ENCODE measurements at places on chromosomes 6 and 20.

DNA sequence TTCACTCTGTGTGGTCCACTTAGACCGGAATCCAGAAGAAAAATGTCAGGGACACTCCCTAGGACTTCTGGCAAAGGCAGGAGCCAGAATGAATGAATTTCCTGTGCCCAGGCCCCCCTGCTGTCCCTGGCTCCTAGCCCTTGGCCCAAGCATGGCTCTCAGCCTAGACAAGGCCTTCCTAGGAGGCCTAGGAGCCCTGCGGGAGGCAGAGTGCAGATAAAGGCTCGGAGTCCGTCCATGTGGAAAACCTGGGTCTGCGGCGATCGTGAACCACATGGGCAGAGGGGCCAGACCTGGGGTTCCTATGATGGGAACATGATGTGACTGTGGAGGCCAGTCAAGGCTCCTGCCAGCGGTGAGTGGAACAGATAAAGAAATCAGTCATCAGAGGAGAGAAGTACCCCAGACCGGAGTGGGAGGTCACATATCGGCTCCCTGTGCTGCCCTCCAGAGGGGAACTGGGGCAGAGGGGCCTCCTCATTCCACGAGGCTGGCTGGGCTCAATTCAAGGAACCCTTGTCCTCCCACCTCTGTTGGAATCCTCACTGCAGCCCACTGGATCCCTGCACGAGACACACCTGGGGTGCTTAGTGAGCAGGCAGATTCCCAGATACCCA is 5.9 kb upstream of the VSTM2L start:
- DNase-seq, result no peak

- no peak for DNase-seq
Observed at GRCh38 chr6:150999107-150999506, 133.6 kb downstream of the MTHFD1L start.

- no peak for DNase-seq
Observed at GRCh38 chr20:63162206-63162795, 53.6 kb downstream of the YTHDF1 start.

DNA sequence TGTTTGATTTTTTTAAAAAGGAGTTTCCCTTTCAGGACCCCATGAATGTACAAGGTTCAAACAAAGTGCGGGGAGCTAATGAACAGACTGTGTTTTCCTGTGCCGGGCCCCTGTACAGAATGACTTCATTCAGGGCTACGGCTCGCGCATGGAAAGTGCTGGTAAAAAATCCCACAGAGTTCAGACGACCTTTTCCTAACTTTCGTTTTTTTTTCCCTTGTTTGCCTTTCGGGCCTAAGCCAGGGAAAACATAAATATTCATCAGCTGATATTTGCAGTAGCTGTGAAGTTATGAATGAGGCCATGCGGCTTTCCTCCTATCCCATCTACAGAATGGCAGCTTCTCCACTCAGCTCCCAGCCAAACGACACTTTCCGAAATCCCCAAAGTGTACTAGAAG is 74.0 kb downstream of the HAO1 start:
- DNase-seq, result no peak

- DNase-seq, result no peak
Observed at GRCh38 chr6:72084992-72085569, 198.7 kb downstream of the RIMS1 start.

DNA sequence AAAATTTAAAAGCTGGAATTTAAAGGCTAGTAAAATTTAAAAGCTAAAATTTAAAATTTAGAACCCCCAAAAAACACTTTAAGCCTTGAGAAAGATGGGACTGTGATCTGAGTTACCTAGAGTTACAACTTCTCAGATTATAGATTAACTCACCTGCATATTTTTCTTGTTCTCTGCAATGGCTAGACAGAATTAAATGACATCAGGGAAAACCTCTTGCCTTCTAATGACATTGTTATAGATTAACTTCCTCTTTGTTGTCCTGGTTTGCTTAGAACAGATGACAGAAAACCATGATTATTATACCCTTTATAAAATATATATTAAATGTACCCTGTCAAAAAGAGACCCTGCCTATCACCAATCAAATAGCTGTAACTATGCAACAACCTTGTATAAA is 56.4 kb downstream of the TRDN start:
- DNase-seq, result no peak

DNA sequence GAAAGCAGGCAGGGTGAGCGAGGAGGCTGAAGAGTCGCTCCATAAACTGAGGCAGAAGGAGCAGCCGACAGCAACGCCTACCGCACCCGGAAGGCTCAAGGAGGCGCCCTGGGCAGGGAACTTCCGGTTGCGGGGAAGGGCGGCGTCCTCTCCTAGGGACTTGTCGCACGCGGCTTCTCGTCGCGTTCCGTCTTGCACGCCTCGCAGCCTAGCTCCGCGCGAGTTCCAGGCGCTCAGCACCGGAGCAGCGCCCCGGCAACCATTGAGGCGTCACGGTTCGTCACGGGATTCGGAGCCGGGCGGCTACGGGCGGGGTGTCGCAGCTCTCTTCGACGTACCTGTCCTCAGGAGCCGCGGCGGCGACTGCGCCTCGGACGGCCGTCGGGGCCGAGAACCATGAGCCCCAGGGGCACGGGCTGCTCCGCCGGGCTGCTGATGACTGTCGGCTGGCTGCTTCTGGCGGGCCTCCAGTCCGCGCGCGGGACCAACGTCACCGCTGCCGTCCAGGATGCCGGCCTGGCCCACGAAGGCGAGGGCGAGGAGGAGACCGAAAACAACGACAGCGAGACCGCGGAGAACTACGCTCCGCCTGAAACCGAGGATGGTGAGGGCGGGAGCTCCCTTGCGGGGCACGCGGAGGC is at the start of gene SPACA1:
Gene SPACA1 (plus strand): TSS at position 332 of the 641 bp plus-strand sequence. CDS start 65 bp downstream, at position 397.
- DNase-seq, result no peak

DNA sequence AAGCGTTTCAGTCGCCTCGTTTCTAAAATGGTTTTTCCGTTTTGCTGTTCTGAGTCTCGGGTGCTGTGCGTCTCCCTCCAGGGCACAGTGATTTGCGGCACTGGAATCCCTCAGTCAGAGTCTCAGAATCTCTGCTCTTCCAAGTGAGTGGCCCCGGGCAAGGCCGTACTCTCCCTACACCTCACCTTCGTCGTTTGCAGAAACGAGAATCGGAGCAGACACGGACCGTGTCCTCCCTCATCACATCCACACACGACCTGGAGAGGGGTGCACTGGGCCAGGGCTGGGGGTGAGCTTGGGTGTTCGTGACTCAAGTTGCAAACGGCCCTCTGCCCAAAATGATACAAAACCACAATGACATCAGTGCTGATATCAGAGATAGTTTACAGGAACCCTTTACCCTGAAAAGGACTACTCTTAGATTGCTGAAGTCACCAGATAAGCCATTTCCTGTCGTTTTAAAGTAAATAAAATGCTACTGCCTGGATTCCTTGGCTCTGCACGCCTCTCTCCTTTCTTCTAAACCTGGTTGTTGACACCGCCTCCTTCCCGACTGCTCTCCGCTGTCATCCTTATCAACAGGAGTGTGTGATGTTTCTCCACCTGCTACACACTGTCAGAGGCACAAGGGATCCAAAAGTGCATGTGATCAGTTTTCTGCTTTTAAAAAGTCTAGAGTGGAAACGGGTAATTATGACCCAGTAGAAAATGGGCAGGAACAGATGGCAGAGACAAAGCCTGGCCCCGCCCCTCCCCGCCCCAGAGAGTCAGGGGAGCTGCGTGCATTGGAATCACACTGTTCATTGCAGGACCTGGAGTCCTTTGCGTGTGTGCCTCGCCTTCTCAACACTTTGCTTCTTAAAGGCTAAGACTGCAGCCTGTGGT is 38.4 kb downstream of the KIF25 start:
- DNase-seq, result no peak

DNA sequence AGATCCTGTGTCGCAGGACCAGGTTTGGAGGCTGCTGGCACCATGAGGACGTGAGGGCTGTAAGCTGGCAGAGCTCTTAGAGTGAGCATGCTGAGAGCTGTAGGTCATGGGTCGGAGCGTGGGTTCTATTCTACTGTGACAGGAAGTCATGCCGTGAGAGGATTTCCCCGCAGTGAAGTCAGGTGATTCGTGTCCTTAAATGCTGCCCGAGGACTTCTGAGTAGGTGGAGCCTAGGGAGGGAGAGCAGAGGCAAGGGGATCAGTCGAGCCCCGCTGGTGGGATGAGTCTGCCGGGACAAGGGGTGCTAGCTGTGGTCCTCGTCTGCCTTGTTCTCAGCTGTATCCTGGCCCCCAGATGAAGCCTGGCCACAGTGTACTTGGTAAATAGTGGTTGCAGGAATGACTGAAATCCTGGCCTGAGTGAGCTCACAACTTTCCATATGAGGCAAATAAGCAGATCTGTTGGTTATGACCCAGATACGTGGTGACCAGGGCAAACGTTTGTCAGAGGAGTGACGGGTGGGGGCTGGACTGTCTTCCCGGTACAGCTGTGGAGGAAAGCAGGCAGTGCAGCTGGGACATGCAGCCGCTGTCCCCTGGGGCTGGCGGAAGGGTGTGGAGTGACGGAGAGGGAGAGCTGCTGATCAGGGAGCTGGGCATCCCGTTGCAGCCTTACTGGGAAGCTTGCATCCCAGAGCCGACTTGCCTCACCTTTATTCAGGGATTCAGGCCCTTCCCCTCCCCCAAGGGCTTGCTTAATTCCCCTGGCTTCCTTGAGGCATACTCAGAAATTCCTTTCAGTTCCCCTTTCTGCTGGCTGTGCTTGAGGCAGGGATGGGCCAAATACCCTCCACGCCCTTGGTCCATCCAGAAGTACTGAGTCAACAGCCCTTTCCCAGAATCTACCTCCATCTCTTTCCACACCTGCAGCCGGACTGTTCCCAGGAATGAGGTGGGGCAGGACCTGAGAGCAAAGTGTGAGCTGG is 250.9 kb upstream of the RREB1 start:
- DNase-seq, result peak; percentile 66

GRCh38 chr20:48761023-48761785 is 66.6 kb downstream of the PREX1 start:
- DNase-seq, result no peak

DNA sequence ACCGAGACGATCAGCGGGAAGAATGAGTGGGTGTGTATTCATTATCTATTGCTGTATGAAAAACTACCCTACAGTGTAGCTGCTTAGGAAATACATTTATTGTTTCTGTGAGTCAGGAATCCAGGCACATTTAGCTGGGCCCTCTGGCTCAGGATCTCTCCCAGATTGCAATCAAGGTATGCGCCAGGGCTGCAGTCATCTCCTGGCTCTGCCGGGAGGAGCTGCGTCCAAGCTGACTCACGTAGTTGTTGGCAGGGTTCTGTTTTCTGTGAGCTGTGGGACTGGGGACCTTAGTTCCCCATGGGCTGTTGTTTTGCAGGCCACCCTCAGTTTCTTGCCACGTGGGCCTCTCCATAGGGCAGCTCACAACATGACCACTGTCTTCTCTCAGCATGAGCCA is 68.2 kb upstream of the FUCA2 start:
- no peak for DNase-seq

DNA sequence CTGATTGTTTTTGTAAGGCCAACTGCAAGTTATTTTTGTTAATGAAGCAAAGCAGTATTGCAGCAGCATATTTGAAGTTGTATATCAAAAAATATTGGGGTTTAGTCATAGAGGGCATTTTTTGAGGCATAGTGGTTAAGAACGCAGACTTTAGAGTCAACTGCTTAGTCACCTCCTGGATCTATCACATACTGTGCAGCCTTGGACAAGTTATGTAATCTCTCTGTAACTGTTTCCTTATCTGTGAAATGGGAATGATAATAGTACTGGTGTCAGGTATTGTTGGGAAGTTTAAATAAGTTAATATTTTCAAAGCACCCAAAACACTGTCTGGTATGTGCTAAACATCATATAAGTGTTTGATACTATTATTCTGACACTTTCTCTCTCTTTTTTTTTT is 27.2 kb upstream of the EFHC1 start:
- DNase-seq, result no peak

- DNase-seq, result no peak
Observed at GRCh38 chr6:159112714-159113113, 56.5 kb upstream of the FNDC1 start.

DNA sequence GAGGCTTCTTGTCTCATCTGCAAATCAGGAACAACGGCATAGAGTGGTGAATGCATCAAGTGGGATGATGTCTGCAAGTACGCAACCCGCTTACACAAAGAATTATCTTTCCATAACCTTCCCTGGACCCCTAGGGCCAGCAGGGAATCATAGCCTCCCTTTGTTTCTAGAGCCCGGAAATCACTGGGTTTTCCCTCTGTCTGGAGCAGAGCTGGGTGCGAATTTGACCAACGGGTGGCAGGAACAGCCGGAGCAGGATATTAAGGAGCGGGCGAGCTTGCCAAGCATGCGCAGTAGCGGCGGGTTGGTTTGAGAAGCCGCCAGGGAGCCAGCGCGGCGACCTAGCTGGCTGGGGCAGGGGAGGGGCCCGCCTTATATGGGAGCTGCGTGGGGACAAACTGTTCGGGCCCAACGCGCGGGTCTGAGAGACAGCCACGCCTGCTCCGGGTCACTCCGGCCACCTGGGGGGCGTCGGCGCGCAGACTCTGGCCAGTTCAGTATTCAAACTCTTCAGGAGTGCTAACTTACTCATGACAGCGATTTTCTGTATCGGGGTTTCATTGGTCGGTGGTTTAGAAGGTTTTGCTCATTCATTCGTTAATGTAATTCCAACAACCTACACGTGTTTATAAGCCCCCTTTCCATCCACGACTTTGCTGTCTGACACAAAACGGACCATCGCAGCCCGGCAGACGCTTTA is 1.6 kb upstream of the KIF16B start:
- DNase-seq, result peak; percentile 74

DNA sequence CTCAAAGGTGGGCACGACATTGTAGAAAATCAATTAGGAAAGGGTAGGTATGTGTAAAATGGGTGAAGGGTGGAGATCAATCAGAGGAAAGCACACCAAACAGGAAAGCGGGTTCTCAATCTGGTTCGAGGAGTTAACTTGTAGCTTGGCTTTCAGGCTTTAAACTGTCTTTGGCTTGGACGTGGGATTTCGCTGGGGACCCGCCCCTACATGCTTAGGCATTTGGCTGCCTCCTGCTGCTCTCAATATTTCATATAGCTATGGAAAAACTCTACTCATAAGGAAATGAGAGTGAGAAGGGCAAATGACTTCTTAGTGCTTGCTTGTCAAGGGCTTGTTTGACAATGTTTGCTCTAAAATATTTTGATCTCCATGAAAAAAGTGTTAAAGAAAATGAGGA is 38.1 kb upstream of the PDE7B start:
- no peak for DNase-seq

DNA sequence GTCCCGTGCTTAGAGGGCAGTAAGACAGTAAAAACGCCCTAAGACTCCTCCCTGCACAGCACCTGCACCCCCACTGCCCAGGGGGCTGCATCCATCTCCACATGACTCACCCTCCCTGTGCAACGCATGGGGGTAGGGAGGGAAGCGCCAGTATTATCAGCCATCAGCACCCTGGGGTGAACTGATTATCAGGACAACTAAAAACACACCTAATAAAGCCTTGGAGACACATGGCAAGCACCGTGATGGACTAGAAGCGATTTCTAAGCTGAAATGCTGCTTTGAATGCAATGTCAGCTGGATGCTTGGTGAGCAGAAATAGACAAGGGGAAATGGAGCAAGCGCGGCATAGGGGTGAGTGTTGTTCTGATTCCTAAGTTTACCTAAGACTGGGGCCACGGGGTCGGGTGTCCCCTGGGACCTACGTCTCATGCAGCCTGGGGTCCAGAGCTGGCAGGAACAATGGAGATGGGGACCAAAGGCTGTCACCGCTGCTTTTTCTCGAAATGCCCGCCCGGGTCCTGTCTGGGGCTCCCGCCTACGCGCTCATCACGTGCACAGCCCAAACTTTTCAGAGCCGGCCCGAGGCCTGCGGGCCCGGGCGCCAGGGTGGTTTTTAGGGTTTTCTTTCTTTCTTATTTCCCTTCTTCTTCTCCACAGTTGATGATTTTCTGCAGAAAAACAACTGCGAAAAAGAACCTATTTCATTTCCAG is 702 bp upstream of the TNFAIP3 start:
- DNase-seq, result no peak

Data from stimulated activated CD4-positive, alpha-beta T cell treated with anti-CD3 and anti-CD28 coated beads, TNF-alpha, amount 100 ng/mL, for 48 hours (primary cell).